Stimulated activated CD8-positive, alpha-beta memory T cell treated with anti-CD3 and anti-CD28 coated beads, Interleukin-15, amount 100 ng/mL, for 24 hours (primary cell): ENCODE measurements at places on chromosomes 3 and 15.

DNA sequence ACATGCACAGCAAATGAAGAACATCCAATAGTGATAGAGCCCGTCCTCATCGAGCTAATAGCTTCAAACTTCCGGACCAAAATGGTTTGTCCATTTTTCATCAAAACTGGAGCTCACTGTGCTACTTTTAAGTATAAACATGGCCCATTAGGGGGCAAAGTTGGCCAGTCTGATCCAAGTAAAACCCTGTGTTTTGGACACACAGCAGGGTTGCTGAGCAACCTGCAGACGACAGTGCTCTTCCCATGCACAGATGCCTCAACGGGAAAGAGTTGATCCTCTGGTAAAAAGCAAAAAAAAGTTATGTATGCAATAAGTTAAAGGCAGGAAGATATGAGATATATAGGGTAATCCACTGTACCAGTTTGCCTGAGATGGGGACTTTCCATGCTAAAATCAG, 244.0 kb upstream of the THBS1 start:
- DNase-seq = no peak

DNA sequence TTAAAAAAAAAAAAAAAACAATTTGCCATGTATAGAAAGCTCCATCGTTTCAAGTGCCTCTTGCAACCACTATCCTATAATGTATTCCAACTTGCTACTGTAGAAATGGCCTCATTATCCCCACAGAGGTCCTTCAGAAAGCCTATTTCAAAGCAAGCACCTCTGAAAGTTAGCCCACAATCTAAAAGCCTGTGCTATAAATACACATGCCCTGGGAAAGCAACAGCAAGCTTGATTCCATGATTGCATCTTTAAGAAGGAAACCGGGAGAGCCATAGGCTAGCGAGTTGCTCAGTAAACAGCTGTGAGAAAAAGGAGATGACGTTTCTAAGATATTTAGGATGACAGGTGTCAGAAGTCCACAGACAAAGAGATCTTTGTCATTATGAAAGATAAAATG, 28.3 kb downstream of the TAFA4 start:
- DNase-seq = no peak

DNA sequence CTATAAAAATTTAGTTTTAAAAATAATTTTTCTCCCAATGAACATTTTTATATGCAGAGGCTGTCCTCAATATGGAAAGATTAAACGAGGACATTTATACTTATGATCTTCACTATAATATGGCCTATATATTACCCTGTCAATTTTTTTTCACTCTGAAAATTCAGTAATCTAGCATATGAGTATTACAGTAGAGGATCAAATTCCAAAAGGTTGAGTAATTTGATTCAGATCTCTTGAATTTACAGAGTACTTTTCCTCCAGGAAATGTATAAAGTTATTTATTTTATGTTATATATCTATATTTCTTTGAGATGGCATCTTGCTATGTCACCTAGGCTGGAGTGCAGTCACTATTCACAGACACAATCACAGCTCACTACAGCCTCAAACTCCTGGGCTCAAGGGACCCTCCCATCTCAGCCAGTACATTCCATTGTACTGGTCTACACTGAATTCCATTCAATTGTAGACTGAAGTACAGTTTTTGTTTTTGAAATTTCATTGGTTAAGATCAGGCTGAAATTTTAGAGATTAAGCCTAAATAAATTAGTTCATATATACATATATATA, 16.3 kb upstream of the TRPM7 start:
- DNase-seq = no peak

GRCh38 chr15:63402498-63403253, 21.0 kb upstream of the CA12 start:
- no peak for DNase-seq

DNA sequence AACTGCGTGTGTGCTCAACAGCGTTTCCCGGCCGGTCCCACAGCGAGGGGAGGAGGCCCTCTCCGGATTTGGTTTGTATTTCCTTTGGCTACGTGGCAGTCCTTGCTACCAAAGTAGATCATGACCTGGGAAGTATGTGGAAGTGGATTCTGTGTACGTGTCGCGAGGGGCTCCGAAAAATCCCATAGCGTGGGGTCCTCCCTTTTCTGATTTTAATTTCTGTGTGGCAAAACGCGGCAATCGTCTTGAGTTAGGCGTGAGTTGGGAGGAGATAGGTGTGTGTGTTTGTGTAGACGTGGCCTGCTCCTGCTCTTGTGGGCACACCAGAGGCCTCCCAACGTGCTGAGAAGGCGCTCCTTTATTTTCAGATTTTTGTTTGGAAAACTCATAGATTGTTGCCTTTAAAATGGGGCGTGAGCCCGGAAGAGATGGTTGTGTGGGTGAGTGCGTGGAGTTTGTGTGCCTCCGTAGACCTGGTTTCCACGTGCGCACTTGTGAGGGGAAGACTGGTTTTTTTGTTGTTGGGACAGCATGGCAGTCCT, 1.2 kb downstream of the TRIM71 start:
- DNase-seq = no peak

GRCh38 chr3:32593903-32594525, 23.4 kb upstream of the DYNC1LI1 start:
- DNase-seq = no peak

GRCh38 chr15:94042180-94042928, 189.0 kb upstream of the MCTP2 start:
- DNase-seq = no peak

DNA sequence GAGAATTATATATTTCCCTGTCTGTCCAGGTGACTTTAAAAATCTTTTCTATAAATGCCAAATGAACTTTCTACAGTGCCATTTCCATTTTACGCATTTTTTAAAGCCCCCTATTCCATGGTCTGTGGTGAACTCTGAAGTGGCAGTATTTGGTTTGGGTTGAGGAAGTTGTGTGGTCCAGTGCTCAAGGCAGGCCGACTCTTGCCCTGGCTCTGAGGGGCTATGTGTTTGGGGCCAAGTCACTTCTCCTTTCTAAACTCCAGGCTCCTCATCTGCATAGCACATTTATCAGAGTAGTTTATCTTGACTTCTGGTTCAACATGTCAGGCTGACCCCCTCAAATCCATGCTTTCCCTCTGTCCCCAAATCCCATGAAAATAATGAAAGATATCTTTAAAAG, 14.1 kb downstream of the TTC21A start:
- DNase-seq = no peak

- DNase-seq = no peak
These were observed 136.7 kb upstream of the TLE3 start for GRCh38 chr15:70234256-70234905.

DNA sequence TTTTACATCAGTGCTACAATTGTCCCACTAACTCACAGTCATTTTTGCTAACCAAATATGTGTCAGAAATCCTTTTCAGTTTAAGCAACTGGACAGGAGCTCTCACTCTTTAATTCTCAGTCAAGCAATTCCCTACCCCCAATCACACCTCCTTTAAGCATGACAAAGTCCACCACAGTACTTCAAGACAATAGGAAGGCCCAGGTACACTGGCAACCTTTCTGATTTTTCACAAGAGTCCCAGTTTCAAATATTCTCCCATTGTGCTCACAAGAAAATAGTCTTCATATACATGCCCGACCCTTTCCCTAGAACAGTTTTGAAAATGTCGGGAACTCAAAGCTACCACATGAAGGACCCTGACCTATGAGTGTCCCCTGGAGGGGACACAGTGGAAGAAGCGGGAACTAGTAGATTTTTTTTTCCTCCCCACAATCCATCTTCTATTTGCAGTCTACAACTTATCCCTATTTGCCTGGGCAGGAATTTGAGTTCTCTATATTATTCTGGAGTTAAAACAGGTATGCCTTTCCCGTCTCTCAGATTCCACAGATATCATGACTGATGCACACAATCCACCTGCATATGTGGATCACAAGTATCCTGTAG, 413.5 kb downstream of the TIGIT start:
- no peak for DNase-seq

GRCh38 chr15:69087366-69087976, 73.0 kb upstream of the GLCE start:
- DNase-seq = no peak

GRCh38 chr15:63605816-63606215, 8.6 kb downstream of the FBXL22 start:
- DNase-seq = no peak

GRCh38 chr3:135412475-135412874, 553.1 kb upstream of the PPP2R3A start:
- DNase-seq = no peak

- no peak for DNase-seq
These were observed 463.5 kb upstream of the TGFBR2 start for GRCh38 chr3:30142946-30143345.

GRCh38 chr3:98068824-98069223, 18.1 kb upstream of the OR5AC2 start:
- DNase-seq = no peak

GRCh38 chr3:173249457-173249856, 108.4 kb upstream of the SPATA16 start:
- no peak for DNase-seq

- no peak for DNase-seq
These were observed 1146.6 kb downstream of the ROBO1 start for GRCh38 chr3:78621061-78621716.

DNA sequence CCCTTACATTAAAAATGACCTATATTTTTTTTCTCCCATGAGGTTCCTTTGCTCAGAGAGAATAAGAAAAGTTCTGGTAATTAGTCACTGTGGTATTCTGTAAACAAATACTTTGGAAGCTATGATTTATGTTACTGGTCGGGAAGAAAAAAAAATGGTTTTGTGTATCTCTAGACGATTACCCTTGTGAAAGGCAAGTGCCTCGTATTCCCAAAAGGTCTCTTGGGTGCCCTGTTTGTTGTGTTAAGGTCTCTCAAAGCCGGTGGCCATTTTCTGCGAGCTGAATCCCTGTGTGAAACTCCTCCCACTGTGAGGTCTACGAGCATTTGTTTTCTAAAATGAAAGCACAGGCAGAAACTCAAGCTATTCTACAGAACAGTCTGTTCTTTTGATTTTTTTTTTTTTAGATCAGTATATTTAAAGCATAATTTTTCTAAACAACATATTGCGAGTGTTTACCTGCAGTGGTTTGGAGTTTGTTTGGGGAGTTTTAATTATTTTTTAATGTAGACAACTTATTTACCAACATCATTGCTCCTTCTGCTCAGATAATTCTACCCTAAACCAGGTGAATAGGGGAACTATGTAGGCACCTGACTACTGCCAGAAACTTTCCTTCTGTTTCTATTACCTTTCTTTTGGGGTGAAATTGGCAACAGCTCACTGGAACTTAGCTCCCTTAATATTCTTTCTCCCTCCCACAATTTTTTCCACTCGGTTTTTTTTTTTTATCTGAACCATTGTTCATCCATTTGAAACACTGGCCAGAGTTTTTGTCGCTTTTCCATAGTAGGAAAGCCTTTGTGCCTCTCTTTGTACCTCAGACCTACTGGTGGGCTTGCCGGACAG, 44.0 kb downstream of the ZBTB38 start:
- DNase-seq = no peak

DNA sequence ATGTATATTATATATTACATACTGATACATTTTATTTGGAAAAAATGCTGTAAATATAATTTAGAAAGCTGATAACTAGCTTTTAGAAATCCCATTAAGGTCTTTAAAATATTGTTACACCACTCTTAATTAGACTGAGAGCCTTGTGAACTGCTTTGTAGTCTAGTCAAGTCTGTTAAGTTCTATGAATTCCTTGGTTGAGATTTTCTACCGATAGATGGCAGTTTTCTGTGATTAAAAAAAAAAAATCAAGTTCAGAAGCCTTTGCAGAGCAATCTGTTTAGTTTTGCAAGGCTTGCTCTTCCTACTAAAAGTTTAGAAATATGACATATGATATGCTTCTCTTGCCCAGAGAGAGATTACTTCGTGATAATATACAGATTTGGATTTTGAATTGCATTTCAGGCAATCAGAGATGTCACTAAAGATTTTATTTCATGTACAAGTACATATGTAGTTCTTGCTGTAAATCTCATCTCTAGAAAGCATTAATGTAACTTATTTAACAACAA, 60.4 kb upstream of the SLITRK3 start:
- no peak for DNase-seq

DNA sequence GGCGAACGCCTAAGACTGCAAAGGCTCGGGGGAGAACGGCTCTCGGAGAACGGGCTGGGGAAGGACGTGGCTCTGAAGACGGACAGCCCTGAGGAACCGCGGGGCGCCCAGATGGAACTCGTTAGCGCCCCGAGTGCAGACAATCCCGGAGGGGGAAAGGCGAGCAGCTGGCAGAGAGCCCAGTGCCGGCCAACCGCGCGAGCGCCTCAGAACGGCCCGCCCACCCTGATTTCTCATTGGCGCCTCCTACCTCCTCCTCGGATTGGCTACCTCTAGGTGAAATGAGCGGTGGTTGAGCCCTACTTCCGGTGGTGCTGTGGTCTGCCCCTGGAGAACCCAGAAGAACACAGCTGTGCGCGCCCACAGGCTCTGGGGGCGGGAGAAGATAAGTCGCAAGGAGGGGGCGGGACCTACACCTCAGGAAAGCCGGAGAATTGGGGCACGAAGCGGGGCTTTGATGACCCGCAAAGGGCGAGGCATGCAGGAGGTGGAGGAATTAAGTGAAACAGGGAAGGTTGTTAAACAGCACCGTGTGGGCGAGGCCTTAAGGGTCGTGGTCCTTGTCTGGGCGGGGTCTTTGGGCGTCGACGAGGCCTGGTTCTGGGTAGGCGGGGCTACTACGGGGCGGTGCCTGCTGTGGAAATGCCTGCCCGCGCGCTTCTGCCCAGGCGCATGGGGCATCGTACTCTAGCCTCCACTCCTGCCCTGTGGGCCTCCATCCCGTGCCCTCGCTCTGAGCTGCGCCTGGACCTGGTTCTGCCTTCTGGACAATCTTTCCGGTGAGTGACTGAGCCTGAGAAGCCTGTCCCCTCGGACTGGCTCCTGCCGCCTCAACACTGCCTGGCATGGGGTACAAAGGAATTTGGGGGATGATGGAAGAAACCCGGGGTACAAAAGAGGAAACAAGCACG, at the start of gene OGG1:
OGG1 (plus strand) TSS at position 308 of the 911 bp plus-strand sequence; CDS start at position 643, 335 bp downstream.
- DNase-seq = peak; percentile 73
